WERI-Rb-1 (cell line): ENCODE measurements at places on chromosomes 13 and 19.
A peak's percentile ranks its signal among the peaks of the same experiment; 100 is the strongest.

- peak; percentile 98 for DNase-seq
Measured at GRCh38 chr19:18636183-18636968, 452 bp upstream of the KLHL26 start.

GRCh38 chr19:28010656-28011055 lies 1202.3 kb downstream of the UQCRFS1 start:
- no peak for DNase-seq

DNA sequence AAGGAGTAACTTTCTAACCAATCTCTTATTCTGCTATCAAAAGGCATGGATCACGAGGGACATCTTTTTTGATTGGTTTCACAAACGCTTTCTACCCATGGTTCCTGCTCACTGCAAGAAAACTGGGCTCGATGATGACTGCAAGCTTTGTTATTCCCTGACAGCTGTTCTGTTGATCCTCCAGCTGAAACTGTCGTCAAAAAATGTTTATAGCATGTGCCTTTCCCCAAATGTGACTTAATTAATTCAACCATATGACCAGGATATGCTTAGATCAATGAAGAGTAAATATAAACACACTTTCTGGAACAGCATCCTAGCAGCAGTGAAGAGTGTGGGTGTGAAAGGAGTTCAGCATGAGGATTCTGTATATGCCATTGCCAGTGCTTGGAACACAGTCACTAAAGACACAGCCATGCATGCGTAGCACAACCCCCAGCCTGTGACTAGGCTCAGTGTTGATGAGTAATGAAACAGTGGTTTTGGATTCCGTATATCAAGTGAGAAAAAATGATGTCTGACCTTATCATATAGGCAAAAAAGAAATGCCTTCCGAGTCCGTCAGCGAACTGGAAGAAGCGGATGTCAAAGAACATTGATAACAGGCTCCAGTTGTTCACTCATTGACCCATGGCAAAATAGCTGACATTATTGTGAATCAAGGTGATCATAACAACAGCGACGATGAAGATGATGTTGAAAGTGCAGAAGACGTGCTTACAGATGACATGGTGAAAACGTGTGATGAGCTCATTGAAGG lies 347.4 kb downstream of the FGF9 start:
- DNase-seq, result no peak

GRCh38 chr13:110187641-110188161 lies 119.3 kb downstream of the COL4A1 start:
- DNase-seq, result no peak

DNA sequence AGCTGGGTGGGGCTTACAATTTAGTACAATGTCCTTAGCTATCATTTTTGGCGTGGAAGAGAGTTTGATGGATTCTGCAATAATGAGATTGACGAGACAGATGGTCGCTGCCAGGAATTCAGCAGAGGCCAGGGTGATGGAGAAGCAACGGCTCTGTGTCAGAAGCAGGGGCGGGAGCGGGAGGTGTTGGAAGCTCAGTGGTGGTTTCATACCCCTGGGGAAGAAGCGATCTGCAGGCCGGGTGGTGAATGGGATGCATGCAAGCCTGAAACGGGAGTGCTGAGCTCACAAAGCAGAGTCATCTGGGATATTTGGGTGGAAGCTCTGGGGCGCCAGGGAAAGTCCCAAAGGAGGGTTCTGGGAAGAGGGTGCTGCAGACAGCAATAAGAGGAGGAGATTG lies 370.8 kb downstream of the ZNF536 start:
- DNase-seq, result peak; percentile 19

- DNase-seq, result no peak
Measured at GRCh38 chr13:45209229-45209628, 8.4 kb upstream of the KCTD4 start.

DNA sequence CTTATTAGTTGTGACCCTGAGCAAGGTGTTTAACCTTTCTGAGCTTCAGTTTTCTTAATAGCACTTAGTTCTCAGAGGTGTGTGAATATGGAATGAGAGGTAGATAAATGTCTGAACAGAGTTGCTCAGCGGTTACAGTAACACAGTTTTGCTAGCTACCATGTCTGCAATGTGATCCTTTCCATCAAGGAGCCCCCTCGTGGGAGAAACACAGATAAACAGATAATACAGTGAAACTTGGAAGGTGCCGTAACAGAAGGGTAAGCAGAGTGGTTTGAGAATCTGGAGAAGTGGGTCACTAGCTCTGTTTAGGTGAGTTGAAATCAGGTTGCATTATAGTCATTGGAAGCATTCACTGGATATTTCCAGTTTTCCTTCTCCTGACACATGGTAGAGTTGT lies 38.9 kb downstream of the IRS2 start:
- no peak for DNase-seq

- DNase-seq, result no peak
Measured at GRCh38 chr19:6604906-6605305, 14.0 kb upstream of the CD70 start.

- DNase-seq, result no peak
Measured at GRCh38 chr13:34939771-34940170, 2.3 kb upstream of the NBEA start.

GRCh38 chr19:32830231-32831014 lies 39.1 kb downstream of the SLC7A9 start:
- DNase-seq, result no peak

GRCh38 chr13:24033527-24034302 lies 126.8 kb upstream of the SPATA13 start:
- DNase-seq, result no peak

DNA sequence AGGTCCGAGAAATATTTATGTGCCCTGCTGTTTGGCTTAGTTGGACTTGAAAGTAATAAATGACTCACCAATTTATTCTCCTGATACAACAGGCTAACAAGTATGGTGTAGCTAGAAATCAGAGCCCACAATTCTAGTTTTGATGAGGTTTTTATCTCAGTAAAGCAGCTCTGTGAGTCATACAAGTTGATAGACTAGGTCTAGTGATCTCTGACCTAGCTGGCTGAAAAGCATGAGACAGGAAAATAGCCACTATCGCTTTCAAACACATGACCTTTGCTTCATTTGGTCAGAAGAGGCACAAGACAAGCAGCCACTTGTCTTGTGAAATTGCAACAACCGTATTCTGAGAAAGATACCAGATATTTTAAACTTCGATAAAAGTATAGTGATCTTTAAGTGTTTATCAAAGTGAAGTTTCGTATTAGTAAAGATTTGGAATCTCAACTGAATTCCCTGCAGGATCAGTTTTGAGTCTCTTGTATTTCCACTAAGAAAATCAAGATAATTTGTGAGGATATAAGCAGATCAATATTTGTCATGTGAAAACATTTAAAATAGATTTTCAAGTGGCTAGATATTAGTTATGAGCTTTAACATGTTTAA lies 126.7 kb downstream of the MAB21L1 start:
- no peak for DNase-seq

- DNase-seq, result no peak
Measured at GRCh38 chr13:35566340-35566739, 89.9 kb upstream of the MAB21L1 start.

- DNase-seq, result peak; percentile 99
Measured at GRCh38 chr19:8513687-8514504, at the start of gene ZNF414. Gene ZNF414 (minus strand): TSS chr19:8514167. CDS start chr19:8514046, 121 bp downstream.

DNA sequence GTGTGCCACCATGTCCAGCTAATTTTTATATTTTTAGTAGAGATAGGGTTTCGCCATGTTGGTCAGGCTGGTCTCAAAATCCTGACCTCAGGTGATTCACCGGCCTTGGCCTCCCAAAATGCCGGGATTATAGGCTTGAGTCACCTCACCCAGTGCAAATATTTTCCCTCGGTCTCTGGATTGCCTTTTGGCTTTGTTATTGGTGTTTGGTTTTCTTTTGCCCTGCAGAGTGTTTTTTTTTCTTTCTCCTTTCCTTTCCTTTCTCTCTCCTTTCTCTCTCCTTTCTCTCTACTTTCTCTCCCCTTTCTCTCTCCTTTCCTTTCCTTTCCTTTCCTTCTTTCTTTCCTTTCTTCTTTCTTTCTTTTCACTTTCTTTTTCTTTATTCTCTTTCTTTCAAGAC lies 33.2 kb downstream of the KDM4B start:
- DNase-seq, result no peak

DNA sequence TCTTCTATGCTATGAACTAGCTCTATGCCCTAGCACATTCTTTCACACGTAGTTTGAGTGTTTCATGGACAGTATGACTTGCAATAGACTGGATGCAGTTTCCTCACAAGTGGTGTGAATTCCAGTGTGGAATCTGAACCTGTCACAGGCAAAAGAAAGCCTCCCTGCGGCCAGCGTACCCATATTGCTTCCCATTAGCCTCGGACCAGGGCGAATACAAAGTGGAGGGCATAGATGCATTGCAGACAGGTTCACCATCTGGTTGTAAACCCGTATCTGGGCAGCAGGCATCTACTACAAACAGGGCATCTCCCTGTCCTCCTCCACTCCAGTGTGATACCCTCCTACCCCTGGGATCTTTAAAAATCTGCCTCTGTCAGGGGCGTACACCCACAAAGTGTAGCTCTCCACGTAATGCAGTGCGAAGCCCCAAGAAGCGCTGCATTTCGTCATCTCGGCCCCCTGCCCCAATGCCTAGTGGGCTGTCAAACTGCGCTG lies 1.4 kb upstream of the CIC start:
- DNase-seq, result no peak

GRCh38 chr19:33368074-33368864 lies 5.2 kb upstream of the CEBPG start:
- no peak for DNase-seq

GRCh38 chr13:61410669-61411297 lies 4.9 kb downstream of the PCDH20 start:
- DNase-seq, result no peak

DNA sequence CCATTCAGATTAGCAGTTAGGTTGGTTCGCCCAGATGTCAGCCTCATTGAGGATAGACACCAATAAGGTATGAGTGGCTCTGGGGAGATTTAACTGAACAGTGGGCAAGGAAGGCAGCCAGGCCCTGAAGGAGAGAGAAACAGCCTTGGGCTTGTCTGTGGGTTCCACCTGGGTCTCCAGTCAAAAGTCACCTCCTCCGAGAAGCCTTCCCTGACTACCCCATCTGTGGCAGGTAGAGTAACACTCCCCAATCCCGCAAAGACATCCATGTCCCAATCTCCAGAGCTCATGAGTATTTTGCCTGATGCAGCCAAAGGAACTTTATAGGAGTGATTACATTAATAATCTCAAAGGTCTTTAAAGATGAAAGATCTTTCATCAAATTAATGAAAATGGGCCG lies 8.0 kb upstream of the YJU2 start:
- DNase-seq, result no peak

DNA sequence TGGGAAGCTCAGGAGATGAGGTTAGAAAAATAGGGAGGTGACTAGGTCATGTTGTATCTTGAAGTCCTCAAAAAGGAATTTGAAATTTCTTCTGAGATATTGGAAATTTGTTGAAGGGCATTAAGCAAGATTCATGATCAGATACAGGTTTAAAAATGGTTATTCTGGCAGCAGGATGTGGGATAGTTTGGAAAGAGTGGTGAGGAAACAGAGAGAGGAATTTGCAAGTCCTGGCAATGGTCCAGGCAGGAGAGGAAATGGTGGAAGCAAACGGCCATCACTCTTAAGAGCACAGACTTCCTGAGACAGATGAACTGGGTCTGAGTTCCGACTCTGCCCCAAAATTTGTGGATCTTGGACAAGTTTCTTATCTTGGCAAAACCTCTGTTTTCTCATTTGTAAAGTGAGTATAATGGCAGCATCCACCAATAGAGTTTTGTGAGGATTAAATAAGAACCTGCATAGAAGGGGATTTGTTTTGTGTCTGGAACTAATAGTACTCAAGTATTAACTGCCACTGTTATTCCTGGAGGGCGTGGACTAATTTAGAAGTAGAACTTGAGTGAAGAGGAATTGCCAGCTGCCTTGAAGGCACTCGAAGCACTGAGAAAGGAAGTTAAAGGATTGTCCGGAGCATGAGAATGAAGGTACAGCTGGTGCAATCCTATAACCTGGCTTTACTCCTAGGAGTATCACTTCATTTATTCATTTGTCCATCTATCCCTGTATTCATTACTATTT lies 99.6 kb downstream of the CCNA1 start:
- no peak for DNase-seq

GRCh38 chr19:33248954-33249613 lies 23.4 kb upstream of the SLC7A10 start:
- no peak for DNase-seq

- no peak for DNase-seq
Measured at GRCh38 chr13:40932252-40932651, 86.9 kb downstream of the ELF1 start.

DNA sequence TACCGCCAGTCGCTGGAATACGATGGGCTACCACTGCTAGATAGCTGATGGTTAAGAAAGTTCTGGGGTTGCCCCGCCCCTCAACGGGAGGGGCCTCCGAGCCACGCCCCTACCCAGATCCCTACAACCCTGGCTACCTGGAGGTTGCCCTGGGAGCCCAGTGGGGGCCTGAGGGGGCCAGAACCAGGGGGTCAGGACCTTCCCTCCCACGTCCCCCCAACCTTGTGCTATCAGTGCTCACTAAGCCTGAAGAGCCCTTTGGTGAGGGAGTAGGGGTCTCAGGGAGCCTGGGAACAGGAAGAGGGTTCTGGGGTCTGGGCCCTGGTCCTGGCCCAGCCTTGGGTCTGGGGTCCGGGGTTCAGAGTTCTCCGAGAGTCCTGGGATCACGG lies 8.9 kb downstream of the OCEL1 start:
- DNase-seq, result peak; percentile 71

DNA sequence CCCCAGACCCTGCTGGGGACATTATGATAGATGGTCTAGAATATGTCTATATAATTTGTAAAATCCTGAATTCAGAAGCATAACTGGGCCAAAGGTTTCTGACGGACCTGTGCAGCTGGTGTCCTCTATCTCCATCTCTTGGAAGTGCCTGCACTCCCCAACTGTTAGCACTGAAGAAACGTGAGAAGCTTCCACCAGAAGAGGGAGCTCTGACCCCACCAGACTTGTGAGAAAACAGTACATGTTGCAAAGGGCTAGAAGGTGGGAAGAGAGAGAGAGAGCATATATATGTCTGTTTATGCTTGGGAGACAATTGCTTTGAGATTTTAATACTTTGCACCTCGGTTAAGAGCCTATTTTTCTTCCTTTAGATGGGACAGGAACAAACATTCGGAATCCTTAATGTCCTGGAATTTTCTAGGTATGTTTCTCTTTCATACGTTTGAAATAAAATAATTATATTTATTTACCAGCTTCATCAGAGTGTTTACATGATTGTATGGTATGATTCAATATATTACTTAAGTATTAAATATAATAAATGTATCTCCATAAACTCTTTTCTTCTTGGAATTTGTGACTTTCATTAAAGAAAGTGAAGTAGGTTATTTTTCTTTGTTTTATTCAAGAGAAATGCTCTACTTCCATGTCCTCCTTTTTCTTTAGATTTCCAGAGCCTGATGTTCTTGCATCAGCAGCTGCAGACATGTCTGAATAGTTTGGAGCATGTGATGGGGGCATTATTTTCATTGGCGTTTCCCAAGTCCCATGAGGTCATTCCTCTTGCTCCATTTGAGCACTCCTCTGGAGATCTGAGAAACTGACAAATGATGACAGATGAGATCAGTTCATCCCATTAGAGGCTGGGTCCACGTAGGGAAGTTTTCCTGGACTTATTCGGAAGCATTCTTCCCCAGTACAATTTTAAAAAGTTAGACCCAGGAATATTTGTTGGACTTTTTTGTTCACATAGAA lies 202.9 kb downstream of the ATP8A2 start:
- DNase-seq, result peak; percentile 96

- DNase-seq, result peak; percentile 46
Measured at GRCh38 chr19:49997709-49998108, 27.5 kb downstream of the VRK3 start.

GRCh38 chr13:19960653-19960976 lies 2.1 kb downstream of the ZMYM2 start:
- DNase-seq, result no peak
